ENCODE measurements at places on chromosomes 2 and 18. TPM values are rescaled to one million over a fixed set of nuclear protein-coding genes. Genes with fewer than 3 reads are reported as not detected.

KCNG2 gene
- total RNA-seq = not detected

NEU2 gene
- not detected for total RNA-seq

CUL3 gene
- 63.0 TPM for total RNA-seq

RFTN2 gene
- 4.2 TPM for total RNA-seq

SOS1 gene
- 13.6 TPM for total RNA-seq

PLCD4 gene
- 2.6 TPM for total RNA-seq

UCN gene
- 0.22 TPM for total RNA-seq

TSHZ1 gene
- 6.6 TPM for total RNA-seq

MAL gene
- total RNA-seq = not detected

NEMP2 gene
- 10.0 TPM for total RNA-seq

CABYR gene
- total RNA-seq = 7.2 TPM

GALNT3 gene
- total RNA-seq = 0.87 TPM

RNU2-63P gene
- total RNA-seq = not detected

NAT8 gene
- not detected for total RNA-seq

ID2 gene
- total RNA-seq = 94.4 TPM
